Mesendoderm (in vitro differentiated cells): ENCODE measurements at places on chromosomes 6 and 20.

DNA sequence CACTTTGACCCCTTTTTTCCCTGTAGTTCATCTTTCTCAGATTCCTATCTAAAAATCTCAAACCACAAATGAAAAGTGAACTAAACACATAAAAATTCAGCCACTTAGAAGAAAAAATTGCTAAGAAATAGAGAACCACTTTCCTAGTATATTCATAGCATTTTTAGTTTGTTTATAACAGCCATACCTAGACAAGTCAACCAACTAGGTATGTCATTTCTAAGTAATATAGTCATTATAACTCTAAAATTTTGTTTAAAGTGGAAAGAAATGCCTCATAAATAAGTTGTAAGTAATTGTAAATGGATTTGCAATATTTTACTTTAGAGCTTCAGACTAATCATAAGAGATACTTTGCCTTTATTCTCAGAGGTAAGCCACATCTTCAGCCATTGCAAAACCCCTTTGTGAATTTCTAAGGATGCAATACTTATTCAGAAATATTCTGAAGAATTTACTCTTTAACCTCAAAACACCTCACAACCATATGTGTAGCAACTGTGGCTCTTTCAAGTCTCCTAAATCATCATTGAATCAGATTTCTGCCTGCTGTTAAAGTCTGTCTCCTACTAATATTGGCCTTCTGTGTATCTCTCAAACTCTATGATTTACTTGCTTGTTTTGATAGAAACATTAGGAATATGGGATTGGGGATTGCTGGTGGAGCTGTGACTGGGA, 6.9 kb upstream of the SUMO4 start:
- H3K4me1 ChIP-seq: no peaks in the 10 kb centered on the region
- no peak for DNase-seq
- no peaks in the 10 kb centered on the region for H3K36me3 ChIP-seq
- no peak overlapping the region for H3K4me3 ChIP-seq
- no peaks in the 10 kb centered on the region for H3K27me3 ChIP-seq
- H3K27ac ChIP-seq: no peak overlapping the region

DNA sequence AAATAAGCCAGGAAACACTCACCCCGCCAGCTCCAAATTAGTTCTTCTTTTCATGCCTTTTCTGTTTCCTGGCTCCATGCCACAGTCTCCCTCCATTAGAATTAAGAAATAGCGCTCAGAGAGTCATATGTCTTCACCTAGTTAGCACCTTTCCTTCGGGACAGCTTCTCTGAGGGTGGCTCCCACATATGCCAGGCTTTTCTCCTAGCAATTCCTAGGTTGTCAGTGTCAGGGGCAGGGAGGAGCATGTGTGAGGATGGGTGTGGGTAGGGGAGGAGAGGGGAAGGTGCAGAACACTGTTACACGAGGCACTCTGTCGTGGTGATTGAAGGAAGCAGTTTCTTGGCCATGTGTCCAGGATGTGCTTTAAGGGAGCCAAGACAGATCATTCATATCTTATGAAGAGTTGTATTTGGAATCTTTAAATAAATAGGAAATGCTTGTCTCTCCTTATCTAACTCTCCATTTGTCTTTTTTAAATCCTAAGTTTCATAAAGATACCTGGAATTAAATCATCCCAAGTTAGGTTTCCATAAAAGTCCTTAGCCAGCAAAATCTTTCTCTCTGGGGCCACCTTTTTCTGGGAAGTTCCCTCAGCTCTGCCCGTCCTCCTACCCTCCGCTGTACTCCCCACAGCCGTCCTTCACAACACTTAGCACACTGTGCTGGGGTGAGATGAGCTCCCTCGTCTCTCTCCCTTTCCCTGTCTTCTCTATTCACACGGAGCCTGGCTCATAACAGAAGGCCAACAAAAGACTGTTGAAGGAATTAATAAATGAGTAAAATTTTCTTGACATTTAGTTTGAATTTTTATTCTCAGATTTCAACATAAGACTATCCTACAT, 361.0 kb downstream of the CD83 start:
- H3K4me3 ChIP-seq: no peak overlapping the region
- H3K27me3 ChIP-seq: no peaks in the 10 kb centered on the region
- H3K27ac ChIP-seq: no peak overlapping the region
- DNase-seq: no peak
- no peaks in the 10 kb centered on the region for H3K4me1 ChIP-seq

- H3K4me1 ChIP-seq: no peaks in the 10 kb centered on the region
- DNase-seq: peak; percentile 74
- H3K4me3 ChIP-seq: no peak overlapping the region
- no peak overlapping the region for H3K27ac ChIP-seq
These were observed 8.6 kb downstream of the NKX2-2 start for GRCh38 chr20:21505161-21505809.

GRCh38 chr6:163670336-163670735, 255.8 kb downstream of the QKI start:
- H3K36me3 ChIP-seq: no peaks in the 10 kb centered on the region
- H3K4me3 ChIP-seq: no peak overlapping the region
- no peaks in the 10 kb centered on the region for H3K27me3 ChIP-seq
- DNase-seq: no peak
- H3K27ac ChIP-seq: no peak overlapping the region

DNA sequence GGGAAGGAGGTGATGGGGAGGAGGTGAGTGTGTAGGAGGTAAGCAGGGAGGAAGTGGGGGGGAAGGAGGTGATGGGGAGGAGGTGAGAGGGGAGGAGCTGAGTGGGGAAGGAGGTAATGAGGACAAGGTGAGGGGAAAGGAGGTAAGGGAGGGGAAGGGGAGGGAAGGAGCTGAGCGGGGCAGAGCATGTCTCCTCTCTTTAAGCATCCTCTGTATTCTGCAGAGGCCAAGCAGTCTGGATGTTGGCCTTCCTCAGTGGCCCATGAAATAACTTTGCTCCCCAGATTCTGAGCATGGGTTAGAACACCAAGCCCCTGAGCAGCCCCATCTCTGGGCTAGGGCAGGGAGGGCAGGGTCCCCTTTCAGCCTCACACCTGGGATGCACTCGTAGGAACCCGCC, 84.6 kb downstream of the EDN3 start:
- H3K27me3 ChIP-seq: no peaks in the 10 kb centered on the region
- H3K27ac ChIP-seq: no peak overlapping the region
- no peaks in the 10 kb centered on the region for H3K36me3 ChIP-seq
- H3K4me3 ChIP-seq: no peak overlapping the region
- DNase-seq: no peak

DNA sequence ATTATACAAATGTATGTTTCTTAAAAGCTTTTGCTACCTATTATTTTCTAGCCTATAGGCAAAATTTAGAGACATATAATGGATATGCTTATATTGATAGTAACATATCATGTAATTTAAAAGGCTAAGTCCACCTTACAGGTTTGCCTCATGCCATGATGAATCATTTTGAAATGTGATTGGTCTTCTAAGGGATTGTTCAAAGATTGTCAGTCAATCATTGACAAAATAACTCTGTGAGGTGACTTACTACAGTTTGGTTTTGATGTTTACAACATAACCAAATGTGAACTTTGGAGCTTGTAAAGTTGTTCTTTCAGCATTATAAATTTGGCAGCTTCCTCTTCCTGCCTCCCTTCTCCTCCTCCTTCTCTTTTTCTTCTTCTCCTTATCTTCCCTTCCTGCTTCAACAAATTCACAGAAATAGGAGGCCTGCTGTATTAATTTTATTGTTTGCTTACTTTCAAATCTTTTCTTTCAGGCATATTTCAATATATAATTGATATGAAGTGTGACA, 39.7 kb upstream of the ZFP64 start:
- H3K4me3 ChIP-seq: no peak overlapping the region
- H3K4me1 ChIP-seq: no peaks in the 10 kb centered on the region
- H3K36me3 ChIP-seq: no peaks in the 10 kb centered on the region
